ENCODE measurements at places on chromosomes 16 and 17. TPM values are rescaled to one million over a fixed set of nuclear protein-coding genes. Genes with fewer than 3 reads are reported as not detected.

DNA sequence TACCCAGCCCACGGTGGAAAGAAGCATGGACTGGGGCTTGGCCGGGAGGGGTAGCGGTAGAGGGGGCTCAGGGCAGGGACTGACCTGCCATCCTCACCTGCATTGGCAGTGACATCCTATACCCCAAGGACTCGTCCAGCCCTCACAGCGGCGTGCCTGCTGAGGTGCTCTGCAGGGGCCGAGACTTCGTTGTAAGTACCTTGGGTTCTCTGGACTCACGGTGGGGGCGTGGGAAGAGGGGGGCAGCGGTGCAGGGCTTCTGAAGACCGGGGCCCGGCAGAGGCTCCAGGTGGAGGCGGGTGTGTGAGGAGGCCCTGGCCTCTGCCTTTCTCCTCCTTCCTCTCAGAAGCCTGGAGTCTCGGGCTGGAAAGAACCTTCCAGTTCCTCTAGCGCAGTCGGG lies 25.5 kb downstream of the POLR3E start:
- DNase-seq, result no peak

HAS3 gene
- 0.36 TPM for total RNA-seq

- DNase-seq, result no peak
These were observed 4.1 kb downstream of the ACE start for GRCh38 chr17:63480826-63481487.

GRCh38 chr16:70437017-70437581 lies 1.8 kb downstream of the ST3GAL2 start:
- no peak for DNase-seq

DNA sequence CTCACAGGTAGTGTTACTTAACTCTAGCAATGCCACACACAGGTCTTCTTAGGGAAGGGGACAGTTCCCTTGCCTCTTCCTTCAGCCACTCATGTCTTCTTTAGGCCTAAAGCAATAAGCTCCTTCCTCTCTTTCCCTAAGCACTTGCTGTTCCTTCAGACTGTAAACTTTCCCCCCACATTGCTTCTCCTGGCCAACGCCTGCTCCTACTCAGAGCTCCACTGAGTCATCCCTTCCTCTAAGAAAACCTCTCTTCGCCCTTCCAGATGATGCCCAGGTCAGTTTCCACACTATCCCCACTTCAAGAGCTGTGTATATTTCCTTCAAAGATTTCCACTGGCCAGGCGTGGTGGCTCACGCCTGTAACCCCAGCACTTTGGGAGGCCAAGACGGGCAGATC lies 12.5 kb upstream of the EPOP start:
- DNase-seq, result no peak
